HEK293T (cell line): ENCODE measurements at places on chromosomes 5 and 9.

- DNase-seq, result no peak
Measured at GRCh38 chr5:157382996-157383800, 76.8 kb upstream of the NIPAL4 start.

DNA sequence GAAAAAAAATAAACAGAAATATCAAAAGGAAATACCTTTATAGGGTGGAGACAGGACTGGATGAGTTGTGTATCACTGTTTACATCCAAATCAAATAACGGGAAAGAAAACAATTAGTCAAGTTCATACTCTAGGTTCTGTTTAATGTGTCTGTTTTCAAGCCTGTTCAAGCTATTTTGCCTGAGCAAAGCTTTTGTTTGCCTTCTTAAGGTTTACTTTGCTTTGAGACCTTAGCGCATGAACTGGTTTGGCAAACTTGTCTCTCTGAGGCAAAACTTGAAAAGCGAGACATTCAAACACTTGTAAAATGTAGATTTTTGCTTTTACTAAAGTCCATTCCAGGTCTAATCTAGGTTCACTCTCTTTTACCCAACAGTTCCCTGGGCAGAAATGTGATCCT is 174.1 kb upstream of the RFX3 start:
- no peak for DNase-seq

DNA sequence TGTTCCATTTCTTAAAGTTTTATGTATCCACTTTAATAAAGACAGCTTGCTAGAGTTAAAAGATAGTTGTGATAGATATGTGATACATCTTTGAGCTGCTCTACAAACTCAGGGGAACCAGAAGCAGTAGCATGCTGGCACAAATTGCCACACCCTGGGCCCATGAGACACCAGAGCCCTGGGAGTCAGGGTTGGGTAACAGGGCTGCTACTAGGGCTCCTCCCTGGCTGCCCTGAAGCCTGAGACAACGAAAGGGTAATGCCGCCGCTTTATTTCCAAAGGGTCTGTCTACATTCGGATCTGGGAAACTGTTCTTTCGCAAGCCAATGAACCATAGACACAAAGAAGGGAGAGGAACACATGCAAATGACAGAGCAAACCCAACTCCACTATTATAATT is 29.2 kb downstream of the PTPN3 start:
- DNase-seq, result no peak

DNA sequence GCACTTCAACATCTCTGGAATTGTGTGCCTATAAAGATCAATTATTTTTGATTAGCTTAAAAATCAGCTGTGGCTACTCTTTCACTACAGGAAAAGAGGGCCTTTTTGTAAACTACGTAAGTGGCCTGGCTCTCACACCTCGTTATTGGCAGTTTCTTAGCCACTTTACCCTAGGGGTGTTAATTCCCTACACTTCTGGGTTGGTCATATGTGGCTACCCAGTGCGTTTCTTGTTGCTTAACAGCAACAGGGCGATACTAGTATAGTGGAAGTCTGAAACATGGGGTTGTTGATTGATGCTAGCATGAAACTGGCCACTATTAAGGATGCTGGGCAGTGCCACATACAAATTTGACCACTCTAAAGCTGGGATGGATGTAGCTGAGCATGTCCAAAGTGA is 174.7 kb upstream of the CDH12 start:
- DNase-seq, result no peak

DNA sequence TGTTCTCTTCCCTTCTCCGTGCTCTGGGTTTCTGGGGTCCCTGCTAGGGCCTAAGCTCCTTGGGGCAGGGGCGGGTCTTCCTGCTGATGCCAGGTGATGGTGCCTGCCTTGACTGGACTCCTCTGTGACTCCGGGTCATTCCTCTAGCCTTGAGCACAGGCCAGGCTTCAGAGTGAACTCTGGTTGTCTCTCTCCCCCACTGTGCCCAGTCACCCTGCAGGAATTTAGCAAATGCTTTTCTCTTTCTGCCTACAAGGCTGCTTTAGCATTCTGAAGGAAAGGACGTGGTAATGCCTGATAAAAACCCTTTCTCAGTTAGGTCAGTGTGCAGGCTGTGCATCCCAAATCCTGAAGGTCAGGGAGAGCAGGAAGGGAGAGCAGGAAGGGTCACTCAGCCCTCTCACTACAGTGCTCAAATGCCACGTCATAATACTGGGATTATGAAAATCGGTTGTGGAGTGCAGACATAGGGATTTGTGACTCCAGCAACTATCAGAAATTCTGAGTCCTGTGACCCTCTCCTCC is 2.7 kb downstream of the CXCL14 start:
- no peak for DNase-seq
